ENCODE measurements at places on chromosomes 3 and 15. TPM values are rescaled to one million over a fixed set of nuclear protein-coding genes. Genes with fewer than 3 reads are reported as not detected.

The RTP4 gene
- 4.6 TPM for total RNA-seq

The FRG2C gene
- total RNA-seq = not detected

- no peak for DNase-seq
Measured at GRCh38 chr15:96553451-96553850, 223.0 kb downstream of the NR2F2 start.

- no peak for DNase-seq
Measured at GRCh38 chr3:8516047-8516661, 14.5 kb downstream of the LMCD1 start.

DNA sequence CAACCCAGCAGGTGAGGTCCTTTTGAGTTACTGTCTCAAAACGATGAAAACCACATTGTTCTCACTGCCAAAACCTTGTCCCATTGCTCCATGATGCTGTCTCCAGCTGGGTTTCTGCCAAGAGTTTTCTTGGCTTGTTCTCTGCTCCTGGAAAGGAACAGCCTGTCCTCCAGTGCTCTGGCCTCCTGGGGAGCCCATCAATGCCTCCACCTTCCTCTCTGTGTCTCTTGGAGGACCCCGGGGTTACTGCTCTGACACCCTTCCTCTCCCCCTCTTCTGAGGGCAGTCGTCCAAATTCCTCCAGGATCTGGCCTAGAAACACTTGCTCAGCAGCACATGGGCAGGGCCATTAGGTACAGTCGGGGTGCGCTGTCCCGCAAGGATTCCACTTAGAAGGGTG is 63.9 kb upstream of the RGMA start:
- DNase-seq = no peak

Measured in CD4-positive, CD25-positive, alpha-beta regulatory T cell (primary cell).